ENCODE measurements at places on chromosomes 5 and 9. TPM values are rescaled to one million over a fixed set of nuclear protein-coding genes. Genes with fewer than 3 reads are reported as not detected.

CARTPT gene
- total RNA-seq: not detected

DNA sequence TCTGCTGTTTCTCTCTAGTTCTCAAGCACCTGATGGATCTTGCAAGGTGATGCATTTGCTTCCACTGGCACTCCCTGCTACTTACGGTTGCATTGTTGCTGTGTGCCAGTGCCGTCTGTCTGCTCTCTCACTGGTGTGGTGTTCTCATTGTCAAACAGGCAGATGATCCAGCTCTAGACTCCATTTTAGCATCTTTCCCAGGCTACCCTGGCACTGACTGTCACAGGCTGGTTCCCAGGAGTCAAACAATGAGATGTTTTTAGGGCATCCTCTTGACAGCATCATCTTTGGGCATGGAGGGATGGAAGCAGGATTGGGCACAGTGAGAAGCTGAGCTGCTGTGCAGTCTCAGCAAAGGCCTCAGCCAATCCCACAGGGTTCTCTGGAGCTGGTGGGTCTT lies 12.9 kb downstream of the MTRR start:
- peaks cover 61% of the 10 kb centered on the region for H3K36me3 ChIP-seq
- H3K4me3 ChIP-seq: no peak overlapping the region
- H3K4me1 ChIP-seq: peaks cover 13% of the 10 kb centered on the region
- H3K27ac ChIP-seq: no peak overlapping the region
- no peak for DNase-seq
- H3K27me3 ChIP-seq: no peaks in the 10 kb centered on the region

DNA sequence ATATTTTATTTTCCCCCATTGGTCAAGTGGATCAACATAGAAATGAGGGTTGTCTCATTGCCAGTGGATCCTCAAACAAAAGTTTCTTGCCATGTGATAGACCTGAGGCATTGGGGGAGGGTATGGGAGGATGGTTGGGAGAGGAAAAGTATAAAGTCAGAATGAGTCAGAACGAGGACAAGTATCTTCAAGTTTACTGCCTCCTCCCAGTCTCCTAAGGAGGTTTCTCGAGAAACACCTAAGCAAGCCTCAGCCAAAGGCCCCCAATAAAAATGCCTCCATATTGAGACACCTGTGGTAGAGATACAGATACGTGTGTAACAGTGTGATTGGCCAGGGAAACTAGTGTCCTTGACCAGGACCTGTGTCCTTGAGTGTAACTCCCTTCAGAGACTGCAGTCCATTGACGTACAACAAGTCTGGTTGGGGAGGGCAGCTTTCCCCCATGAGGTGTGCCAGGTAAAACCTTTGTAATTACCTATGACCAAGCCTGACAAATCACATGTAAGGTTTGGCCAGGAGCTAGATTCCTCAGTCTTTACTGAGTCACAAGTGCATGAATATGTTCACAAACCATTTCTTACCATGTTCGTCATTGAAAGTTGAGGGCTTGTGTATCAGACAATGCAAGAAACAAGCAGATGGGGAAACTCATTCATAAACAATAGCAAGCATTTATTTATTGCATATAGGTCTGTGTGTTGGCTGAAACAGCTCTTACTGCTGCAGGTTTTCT lies 198.6 kb upstream of the SH3GL2 start:
- H3K4me1 ChIP-seq: no peaks in the 10 kb centered on the region
- no peak overlapping the region for H3K4me3 ChIP-seq
- H3K36me3 ChIP-seq: no peaks in the 10 kb centered on the region
- DNase-seq: no peak
- no peak overlapping the region for H3K27ac ChIP-seq
- no peaks in the 10 kb centered on the region for H3K27me3 ChIP-seq

GRCh38 chr9:71908825-71909224 lies 2.2 kb downstream of the ABHD17B start:
- H3K4me1 ChIP-seq: peaks cover 55% of the 10 kb centered on the region
- peak overlapping the region; percentile 89 for H3K27ac ChIP-seq
- peak overlapping the region; percentile 100 for H3K4me3 ChIP-seq
- DNase-seq: no peak
- H3K36me3 ChIP-seq: peaks cover 34% of the 10 kb centered on the region

DNA sequence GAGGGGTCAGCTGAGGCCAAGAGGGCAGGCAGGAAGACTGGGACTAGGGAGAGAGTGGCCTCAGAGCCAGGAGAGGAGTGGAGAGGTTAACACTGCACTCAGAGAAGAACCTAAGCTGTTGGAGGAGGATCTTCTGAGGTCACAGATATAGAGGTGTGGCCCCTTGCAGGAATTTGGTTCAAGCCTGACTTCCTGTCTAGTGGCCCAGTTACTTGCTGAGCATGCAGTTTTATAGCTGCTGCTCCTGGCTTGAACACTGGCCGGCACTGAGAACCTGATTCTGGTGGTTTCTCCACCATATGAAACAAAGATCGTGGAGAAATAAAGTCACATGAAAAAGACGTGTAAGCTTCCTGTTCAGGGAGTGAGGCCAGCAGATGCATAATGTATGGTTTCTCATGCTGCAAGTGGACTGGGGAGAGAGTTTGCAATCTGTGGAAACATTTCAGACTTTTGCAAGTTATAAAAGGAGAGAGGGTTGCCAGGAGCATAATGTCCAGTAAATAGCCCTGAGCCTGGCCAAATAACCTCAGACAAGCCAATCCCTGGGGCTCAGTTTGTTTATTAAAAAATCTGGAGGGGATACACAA lies 82.6 kb downstream of the GALNT10 start:
- no peaks in the 10 kb centered on the region for H3K27me3 ChIP-seq
- H3K4me3 ChIP-seq: peak overlapping the region; percentile 12
- peak overlapping the region; percentile 85 for H3K27ac ChIP-seq
- peak; percentile 44 for DNase-seq
- H3K4me1 ChIP-seq: peaks cover 25% of the 10 kb centered on the region

All from activated CD8-positive, alpha-beta T cell treated with anti-CD3 and anti-CD28 coated beads, Interleukin-2, amount 10 ng/mL, durations not matched to agents 7 days and 5 days (primary cell).